ENCODE measurements at places on chromosomes 7 and 10.

- no peak for DNase-seq
These were observed 8.4 kb downstream of the AQP1 start for GRCh38 chr7:30920021-30920583.

GRCh38 chr7:151508991-151509390 lies 10.7 kb downstream of the RHEB start:
- no peak for DNase-seq

DNA sequence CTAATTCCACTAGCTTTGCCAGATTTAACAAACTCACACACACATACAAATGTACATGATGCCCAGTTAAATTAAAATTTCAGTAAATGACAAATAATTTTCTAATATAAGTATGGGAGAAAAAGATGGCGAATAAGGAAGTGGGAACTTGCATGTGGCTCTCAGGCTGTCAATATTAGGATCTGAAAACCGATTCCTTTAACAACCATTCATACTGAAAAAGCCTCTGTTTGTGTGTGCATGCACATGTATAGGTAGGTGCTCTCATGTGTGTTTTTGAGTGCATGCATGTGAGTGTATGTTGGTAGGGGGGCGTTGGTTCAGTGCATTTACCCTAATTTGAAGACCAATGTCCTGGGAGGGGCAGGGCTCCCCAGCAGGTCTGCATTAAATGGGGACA lies 125.3 kb downstream of the HTR7 start:
- DNase-seq = no peak

- DNase-seq = no peak
These were observed 51.9 kb downstream of the DDC start for GRCh38 chr7:50513166-50513871.

- DNase-seq = peak; percentile 66
These were observed 81.8 kb downstream of the PTPN20 start for GRCh38 chr10:46992803-46993561.

DNA sequence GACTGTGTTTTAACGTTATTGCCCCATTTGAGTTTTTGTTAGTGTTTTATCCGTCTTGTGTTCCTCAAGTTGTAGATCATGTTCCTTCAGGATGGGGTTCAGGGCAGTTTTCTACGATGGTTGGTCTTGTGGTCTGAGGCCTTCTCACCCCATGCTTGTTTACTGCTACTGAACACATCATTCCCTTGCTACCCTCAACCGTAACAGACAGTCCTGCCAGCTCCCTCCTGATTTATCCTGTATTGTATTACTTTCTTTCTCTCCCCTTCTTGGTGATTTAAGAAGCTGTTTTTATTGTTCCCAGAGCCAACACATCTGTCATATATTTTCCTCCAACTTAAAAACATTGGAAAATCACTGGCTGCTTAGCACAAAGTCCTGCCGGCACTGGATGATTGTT lies 719.8 kb downstream of the INHBA start:
- DNase-seq = no peak

- DNase-seq = peak; percentile 36
These were observed 58.9 kb upstream of the LBX1 start for GRCh38 chr10:101287997-101288635.

DNA sequence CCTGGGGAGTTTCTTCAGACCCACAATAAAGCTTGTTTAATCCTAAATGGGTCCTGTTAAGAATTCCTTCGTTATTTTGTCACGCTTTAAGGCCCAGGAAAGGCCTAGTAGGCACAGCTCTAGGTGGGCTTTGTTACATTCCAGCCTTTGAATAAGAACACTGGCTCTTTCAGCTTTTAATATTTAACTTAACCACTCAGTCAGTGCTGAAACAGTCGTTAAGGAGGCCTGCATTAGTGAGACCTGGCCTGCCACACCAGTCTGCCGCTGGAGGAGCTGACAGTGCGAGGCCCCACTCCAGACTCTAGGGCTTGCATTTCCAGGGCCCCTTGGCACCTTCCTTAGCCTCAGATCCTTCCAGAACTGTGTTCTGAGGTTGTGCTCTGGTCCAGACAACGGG lies 351.4 kb downstream of the GLRX3 start:
- DNase-seq = peak; percentile 67

DNA sequence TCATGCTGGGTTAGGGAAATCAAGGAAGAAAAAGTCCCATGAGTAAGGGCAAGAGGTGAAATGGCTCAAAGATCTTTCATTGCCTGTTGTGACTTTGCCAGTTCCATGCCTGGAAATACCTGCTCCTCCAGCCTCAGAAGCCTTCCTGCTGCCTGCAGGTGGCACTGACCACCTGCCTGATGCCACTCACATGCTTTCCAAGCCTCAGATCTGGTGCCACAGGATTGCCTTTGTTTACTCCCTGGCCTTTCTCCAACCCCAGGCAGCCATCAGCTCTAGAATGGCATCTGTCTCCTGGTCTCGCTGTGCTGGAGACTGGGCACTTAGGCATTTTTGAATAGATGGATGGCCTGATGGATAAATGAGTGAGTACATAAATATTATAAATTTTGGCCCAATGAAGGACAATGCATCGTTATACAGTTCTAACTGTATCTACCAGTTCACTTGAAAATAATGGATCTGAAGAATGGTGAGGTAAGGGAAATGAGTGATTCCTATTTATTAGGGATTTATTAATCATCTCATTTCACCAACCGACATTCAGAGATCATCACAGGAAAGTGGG lies 657.2 kb downstream of the INHBA start:
- peak; percentile 65 for DNase-seq

DNA sequence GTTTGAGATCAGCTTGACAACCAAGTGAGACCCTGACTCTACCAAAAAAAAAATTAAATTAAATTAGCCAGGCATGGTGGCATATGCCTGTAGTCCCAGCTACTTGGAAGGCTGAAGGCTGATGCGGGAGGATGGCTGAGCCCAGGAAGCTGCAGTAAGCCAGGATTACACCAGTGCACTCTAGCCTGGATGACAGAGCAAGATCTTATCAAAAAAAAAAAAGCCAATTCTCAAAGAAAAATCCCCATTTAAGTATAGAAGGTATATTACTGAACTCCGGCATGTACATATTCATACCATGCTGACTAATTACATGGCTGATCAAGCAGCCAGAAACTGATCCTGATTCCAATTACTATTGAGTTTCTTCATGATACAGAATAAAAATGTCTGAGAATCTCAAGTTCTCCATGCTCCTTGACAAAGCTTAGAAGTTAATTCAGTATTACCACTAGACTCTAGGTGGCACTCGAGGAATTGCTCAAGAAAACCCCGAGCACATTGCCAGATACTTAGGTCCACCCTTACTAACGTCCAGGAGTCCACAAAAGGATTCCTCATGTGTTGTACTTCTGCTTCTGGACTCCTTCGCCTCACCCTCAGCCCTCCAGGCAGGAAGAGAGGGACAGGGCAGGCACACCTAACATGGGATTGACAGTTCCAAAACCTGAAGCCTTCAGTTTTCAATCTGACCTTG lies 148.9 kb downstream of the PARD3 start:
- peak; percentile 90 for DNase-seq

GRCh38 chr10:103643381-103643780 lies 149.9 kb downstream of the NEURL1 start:
- DNase-seq = no peak

- no peak for DNase-seq
These were observed 255.0 kb downstream of the RPS24 start for GRCh38 chr10:78288663-78289062.

GRCh38 chr7:23712368-23713284 lies 2.6 kb downstream of the STK31 start:
- peak; percentile 82 for DNase-seq

DNA sequence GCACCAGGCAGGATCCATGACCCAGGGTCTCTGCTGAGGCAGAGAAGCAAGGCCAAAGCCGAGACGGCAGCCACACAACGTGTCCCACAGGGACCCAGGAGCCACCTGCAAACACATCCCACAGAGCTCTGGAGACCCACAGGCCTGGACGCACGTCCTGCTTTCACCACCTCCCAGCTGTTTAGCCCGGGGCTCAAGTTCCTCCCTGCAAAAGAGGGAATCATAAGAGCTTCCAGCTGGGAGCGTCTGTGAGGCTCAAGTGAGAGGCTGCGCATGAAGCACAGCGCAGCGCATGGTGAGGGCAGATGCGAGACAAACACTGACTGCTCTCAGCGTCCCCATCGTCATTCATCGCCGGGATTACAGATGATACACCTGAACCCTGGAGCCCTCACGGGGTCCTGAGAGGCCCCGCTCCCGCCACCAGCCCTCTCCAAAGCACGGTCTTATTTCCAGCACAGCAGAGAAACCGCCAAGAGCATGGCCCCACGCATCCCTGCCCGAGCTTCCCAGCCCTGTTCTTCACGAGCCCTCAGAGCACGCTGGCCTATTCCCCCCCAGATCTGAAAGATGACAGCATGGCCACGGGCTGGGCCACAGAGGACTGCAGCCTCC lies 88.7 kb downstream of the MAD1L1 start:
- no peak for DNase-seq

Data from lung (tissue), 17 donors.